ENCODE measurements at places on chromosomes 3 and 15.

GRCh38 chr3:145760036-145760435, 400.9 kb downstream of the PLOD2 start:
- DNase-seq = no peak

GRCh38 chr15:39892418-39892817, 27.6 kb downstream of the GPR176 start:
- no peak for DNase-seq

- no peak for DNase-seq
Measured at GRCh38 chr3:130341388-130341787, 4.1 kb upstream of the COL6A5 start.

GRCh38 chr3:171591070-171591469, 130.9 kb upstream of the TNIK start:
- no peak for DNase-seq

DNA sequence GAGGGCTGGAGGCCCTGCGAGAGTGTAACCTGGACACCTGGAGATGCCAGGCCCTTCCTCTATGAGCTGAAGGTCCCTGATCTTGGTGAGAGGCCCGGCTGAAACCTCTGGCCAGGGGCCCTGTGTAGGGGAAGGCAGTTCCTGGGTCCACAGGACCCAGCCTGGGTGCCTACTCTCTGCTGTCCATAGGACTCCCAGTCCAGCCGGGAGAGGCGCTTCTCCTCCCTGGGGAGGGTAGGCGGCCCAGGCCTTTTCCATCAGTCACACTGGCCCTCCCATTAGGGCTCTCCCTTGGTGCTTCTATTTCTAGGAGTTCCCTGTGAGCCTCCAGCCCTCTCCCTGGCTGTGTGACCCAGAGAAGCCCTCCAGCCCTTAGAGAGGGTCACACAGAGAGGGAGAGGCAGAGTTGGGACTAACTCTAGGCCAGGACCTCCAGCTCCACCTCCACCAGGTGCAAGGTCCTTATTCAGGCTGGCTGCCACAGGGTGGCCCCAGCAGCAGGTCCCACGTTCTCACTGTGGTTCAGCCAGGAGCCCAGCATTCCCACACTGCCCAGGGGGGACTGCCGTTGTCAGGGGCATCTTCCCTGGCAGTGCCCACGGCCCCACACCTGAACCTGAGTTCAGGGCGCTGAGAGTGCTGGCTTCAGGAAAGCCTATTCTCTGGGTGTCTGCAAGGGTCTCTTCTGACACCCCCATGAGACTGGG, 146.8 kb downstream of the SMAD6 start:
- no peak for DNase-seq

Data from activated T-helper 9 cell treated with anti-CD3 and anti-CD28 coated beads, Interleukin-2, amount 50 U/mL, for 16 hours (primary cell).